ENCODE measurements at places on chromosomes 4 and X. TPM values are rescaled to one million over a fixed set of nuclear protein-coding genes. Genes with fewer than 3 reads are reported as not detected.

- DNase-seq, result no peak
Observed at GRCh38 chrX:68692651-68693050, 45.2 kb downstream of the STARD8 start.

GRCh38 chr4:149031399-149031798, 589.2 kb upstream of the NR3C2 start:
- DNase-seq, result no peak

DNA sequence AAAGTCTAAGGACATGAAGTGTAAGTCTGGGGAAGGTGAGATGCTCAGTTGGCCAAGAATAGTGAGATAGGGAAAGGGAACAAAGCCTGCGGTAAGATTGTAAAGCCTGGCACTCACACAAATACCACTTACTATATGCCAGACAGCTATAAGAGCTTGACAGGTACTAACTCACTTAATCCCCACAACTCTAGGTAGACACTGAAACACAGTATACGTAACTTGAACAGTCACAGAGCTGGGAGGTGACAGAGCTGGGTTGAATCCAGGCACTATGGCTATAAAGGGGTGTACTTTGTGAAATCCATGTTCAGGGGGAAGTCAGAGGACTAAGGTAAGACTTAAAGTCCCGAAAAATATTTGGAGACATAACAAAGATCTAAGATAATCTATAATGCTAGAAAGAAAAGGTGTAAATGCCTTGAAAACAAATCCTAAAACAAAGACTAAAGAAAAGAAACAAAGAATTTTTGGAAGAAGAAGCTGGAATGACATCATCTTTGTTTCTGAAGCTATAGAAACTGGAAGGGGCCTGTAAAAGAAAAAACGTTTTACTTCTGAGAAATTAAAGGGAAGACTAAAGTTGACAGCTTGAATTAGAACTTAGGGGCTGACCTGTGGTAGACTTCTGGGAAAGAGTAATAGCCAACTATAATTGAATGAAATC, 172.5 kb downstream of the PPP3CA start:
- DNase-seq, result no peak

GRCh38 chr4:77629885-77630284, 24.3 kb downstream of the CXCL13 start:
- DNase-seq, result no peak

- DNase-seq, result no peak
Observed at GRCh38 chr4:184255361-184255760, 37.7 kb upstream of the ENPP6 start.

DNA sequence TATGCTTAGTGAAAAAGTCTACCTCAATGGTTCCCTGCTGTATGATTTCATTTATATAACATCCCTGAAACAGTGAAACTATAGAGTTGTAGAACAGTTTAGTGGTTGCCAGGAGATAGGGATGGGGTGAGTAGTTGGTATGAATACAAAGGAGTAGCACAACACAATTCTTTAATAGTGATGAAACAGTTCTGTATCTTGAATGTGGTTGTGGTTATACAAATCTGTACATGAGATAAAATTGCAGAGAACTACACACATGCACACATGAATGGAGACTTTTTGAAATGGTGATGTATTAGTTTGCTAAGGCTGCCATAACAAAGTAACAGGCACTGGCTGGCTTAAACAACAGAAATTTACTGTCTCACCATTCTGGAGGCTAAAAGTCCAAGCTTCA, 677.1 kb downstream of the ADGRL3 start:
- DNase-seq, result no peak

- no peak for DNase-seq
Observed at GRCh38 chrX:13081395-13082205, 37.2 kb upstream of the FAM9C start.

GRCh38 chr4:155959417-155959816, 5.8 kb upstream of the CTSO start:
- DNase-seq, result no peak

GRCh38 chr4:87092389-87093141, 127.9 kb downstream of the KLHL8 start:
- peak; percentile 51 for DNase-seq

DNA sequence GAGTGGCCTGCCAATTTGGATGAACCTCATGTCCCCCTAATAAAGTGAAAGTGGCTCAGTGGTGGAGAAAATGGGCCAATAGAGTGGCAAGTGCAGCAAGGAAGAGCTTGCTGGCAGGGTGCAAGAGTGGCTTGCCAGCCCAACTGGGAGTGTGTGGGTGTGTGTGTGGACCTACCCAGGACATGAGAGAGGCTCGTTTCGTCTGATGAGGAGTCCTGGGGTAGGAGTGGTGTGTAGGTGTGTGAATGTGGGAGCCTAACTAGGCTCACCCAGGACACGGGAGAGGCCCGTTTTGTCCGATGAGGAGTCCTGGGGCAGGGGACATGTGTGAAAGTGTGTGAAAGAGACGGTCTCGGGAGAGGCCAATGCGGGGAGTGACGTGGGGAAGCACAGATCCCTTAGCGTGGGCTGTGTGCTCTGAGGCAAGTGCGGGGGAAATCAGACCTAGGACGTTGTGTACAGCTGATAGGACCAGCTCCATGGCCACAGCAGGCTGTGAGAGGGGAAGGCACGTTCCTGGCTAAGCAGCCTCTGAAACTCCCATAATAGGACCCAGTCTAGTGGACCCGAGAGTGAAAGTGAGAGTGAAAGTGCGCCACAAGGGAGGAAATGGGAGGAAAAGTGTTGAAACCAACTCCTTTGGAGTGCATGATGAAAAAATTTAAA, 5.3 kb downstream of the GAGE10 start:
- no peak for DNase-seq

- peak; percentile 50 for DNase-seq
Observed at GRCh38 chr4:137664046-137664387, 131.7 kb upstream of the PCDH18 start.

- no peak for DNase-seq
Observed at GRCh38 chr4:7938609-7939376, 868 bp downstream of the AFAP1 start.

GRCh38 chrX:45198706-45199105, 2.0 kb downstream of the DIPK2B start:
- DNase-seq, result no peak

DNA sequence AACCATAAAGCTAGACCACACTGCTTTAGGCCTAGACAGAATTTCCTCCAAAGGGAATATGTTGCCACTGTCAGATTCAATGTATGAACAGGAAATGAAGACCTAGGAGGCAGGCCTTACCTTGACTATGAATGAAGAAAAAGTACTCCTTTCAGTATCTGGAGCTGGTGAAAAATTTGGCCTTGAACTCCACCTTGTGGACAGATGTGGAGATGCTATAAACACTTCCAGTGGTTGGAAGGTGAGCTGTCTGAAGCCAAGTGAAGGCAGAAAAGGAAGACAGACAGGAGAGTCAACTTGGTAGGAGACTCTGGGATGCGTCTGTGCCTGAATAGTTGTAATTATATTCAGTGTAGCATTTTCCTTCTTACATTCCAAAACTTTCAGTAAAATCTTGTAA, 17.2 kb downstream of the SPIN3 start:
- DNase-seq, result peak; percentile 26

DNA sequence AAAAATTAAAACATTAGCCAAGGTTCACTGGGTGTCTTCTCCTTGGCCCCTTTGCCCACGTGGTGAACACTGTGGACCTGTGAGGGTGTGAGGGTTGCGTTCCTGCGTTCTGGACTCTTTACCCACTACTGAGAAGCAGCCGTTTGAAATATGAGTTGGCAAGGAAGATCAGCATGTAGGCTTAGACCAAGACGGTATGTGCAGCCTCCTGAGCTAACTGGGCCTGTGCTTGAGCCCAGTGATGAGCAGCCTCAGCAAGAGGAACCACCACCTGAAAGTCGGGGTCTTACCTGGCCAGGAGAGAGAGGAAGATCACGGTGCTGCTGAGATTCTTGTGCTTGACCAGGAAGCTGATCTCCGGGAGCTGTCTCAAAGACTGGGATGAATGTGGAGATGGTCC, 19.5 kb downstream of the RGS12 start:
- no peak for DNase-seq

GRCh38 chr4:176357359-176358082, 37.8 kb downstream of the SPCS3 start:
- no peak for DNase-seq

DNA sequence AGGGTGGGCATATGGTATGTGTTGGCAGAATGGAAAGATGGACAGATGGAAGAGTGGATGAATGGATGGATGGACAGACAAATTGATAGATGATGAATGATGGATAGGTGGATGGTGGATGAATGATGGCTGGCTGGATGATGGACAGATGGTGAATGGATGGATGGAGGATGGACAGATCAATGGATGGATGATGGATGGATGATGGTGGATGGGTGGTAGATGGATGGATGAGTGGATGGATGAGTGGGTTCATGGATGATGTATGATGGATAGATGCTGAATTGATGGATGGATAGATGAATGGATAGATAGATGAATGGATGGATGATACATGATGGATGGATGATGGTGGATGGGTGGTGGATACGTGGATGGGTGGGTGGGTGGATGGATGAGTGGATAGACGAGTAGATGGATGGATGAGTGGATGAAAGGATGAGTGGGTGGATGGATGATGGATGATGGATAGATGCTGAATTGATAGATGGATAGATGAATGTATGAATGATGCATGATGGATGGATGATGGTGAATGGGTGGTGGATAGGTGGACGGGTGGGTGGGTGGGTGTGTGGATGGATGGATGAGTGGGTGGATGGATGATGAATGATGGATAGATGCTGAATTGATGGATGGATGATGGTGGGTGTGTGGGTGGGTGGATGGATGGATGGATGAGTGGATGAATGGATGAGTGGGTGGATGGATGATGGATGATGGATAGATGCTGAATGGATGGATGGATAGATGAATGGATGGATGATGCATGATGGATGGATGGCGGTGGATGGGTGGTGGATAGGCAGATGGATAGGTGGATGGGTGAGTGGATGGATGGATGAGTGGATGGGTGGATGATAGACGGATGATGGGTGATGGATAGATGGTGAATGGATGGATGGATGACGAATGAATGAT, 249.6 kb downstream of the AFAP1 start:
- no peak for DNase-seq

FAM90A26 gene
- polyA plus RNA-seq, result 0.08 TPM

SLIT2 gene
- polyA plus RNA-seq, result 159 TPM

DOK7 gene
- 2.1 TPM for polyA plus RNA-seq

SH2D1A gene
- 0.95 TPM for polyA plus RNA-seq

RNF150 gene
- polyA plus RNA-seq, result 8.2 TPM

TNIP3 gene
- polyA plus RNA-seq, result 0.67 TPM

CHRNA9 gene
- not detected for polyA plus RNA-seq
